ENCODE measurements at places on chromosomes 12 and 14. TPM values are rescaled to one million over a fixed set of nuclear protein-coding genes. Genes with fewer than 3 reads are reported as not detected.
A peak's percentile ranks its signal among the peaks of the same experiment; 100 is the strongest.

DNA sequence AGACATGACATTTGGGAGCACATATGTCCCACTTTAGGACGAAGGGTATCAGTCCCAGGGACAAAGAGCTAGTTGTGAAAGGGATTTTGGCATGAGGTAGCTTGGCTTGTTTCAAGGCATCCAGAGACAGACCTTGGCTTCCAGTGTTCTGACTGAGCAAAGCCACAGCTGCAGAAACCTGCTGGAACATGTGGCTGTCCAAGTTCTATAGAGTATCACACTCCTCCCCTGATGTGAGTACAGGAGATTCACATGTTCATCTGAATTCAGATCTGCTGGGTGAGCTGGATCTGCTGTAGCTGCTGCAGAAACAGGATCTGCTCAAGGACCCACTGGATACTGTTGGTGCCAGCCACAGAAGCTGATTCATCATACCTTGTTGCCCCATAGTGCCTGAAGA is 10.1 kb upstream of the C14orf39 start:
- no peaks in the 10 kb centered on the region for H3K36me3 ChIP-seq
- no peak for DNase-seq
- no peak overlapping the region for H3K27ac ChIP-seq
- H3K4me1 ChIP-seq: no peaks in the 10 kb centered on the region
- no peak overlapping the region for H3K4me3 ChIP-seq

DNA sequence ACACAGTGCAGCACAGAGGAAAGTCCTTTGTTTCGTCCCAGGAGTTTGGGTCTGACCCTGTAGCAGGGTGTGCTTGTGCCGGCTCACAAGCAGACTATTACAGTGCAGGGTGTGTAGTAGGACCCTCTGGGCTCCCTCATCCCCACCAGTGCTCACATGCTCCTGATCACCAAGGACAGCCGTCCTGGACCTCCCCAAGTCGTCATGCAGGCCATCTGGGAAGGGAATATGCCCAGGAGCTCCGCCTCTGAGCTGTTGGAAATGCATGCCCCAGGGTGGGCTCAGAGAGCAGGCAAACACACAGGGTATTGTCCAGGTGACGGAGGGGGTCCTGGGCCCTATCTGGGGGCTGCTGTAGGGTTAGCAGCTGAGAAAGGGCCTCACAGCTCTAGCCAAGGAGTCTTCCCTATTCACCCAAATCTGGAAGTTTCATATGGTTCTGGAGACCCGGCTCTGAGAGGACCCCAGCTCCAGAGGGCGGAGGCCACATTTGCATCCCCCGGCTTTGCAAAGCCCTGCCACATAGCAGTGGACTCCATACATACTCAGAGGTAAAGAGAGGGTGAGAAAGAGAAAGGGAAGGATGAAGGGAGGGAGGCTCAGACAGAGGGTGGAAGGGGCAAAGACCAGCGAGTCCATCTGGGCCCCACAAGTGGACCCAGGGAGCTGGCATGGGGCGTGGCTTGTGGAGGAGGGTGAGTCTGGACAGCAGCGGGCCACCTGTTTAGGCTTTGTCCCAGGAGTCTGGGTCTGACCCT is 53.5 kb upstream of the PPP2R5C start:
- peak overlapping the region; percentile 71 for H3K27ac ChIP-seq
- H3K27me3 ChIP-seq: no peaks in the 10 kb centered on the region
- H3K36me3 ChIP-seq: no peaks in the 10 kb centered on the region
- H3K4me3 ChIP-seq: peak overlapping the region; percentile 61

Gene PMCH
- 1.2 TPM for total RNA-seq

GRCh38 chr12:124745891-124746570 is 117.6 kb downstream of the SCARB1 start:
- peaks cover 16% of the 10 kb centered on the region for H3K4me1 ChIP-seq
- H3K4me3 ChIP-seq: peak overlapping the region; percentile 13
- no peaks in the 10 kb centered on the region for H3K36me3 ChIP-seq
- no peak for DNase-seq
- peaks cover 32% of the 10 kb centered on the region for H3K27me3 ChIP-seq
- no peak overlapping the region for H3K27ac ChIP-seq

GRCh38 chr12:126914170-126914793 is 1352.7 kb upstream of the TMEM132C start:
- no peak for DNase-seq
- H3K27me3 ChIP-seq: no peaks in the 10 kb centered on the region
- no peak overlapping the region for H3K4me3 ChIP-seq
- no peaks in the 10 kb centered on the region for H3K36me3 ChIP-seq
- H3K27ac ChIP-seq: no peak overlapping the region
- H3K4me1 ChIP-seq: no peaks in the 10 kb centered on the region

- H3K36me3 ChIP-seq: no peaks in the 10 kb centered on the region
- H3K4me1 ChIP-seq: no peaks in the 10 kb centered on the region
- no peaks in the 10 kb centered on the region for H3K27me3 ChIP-seq
- DNase-seq: no peak
These were observed 56.4 kb downstream of the CMKLR1 start for GRCh38 chr12:108282676-108283075.

DNA sequence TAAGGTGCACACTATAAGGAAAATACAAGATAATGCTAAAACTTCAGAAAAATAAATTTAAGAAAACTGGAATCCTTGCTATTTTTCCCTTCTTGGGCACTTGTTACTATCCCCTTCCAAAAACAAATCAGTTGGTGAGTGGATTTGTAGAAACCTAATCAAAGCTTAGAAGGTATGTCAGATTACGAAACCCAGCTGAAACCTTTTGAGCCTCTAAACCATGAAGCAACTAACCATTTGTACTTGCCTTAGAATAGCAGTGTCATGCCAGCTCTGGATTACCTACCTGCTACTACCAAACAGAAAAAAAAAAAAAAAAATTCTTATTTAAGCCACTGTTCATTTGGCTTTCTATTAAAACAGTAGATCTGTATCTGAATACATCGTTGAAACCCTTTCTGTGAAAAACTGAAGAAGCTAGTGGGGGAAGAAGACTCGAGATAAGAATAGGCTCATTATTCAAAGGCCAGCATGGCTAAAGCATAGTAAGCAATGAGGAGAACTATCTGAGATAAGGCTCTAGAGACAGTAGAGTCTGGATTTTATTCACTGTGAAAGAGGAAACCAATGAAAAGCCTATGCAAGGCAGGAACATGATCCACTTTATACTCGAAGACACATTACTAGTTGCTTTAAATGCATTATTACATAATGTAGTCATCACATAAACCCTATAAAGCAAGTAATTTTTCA is 30.2 kb downstream of the OSBPL8 start:
- DNase-seq: no peak
- no peak overlapping the region for H3K27ac ChIP-seq
- H3K36me3 ChIP-seq: no peaks in the 10 kb centered on the region
- peaks cover 36% of the 10 kb centered on the region for H3K4me1 ChIP-seq

GRCh38 chr12:132617822-132618682 is 524 bp upstream of the P2RX2 start:
- peaks cover 11% of the 10 kb centered on the region for H3K36me3 ChIP-seq
- peaks cover 36% of the 10 kb centered on the region for H3K27me3 ChIP-seq
- peak overlapping the region; percentile 63 for H3K4me3 ChIP-seq
- H3K27ac ChIP-seq: peak overlapping the region; percentile 78

DNA sequence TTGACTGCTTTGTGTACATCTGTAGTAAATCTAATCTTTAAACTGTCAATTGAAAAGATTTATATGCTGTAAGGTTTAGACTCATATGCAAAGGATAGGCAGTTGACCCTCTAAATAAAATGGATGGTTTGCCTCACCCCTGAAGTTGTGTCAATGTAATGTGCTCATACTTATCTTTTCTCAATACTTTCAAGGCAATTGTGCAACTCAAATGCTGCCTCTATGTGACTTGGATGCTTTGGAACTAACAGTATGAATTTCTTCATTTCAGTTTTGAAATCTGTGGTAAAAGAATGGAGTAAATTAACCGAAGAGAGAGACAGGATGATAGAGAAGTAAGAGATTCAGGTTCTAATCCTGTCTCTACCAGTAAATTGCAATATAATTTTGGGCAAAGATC is 9.7 kb downstream of the PDE6H start:
- DNase-seq: no peak
- H3K27me3 ChIP-seq: no peaks in the 10 kb centered on the region
- peaks cover 60% of the 10 kb centered on the region for H3K4me1 ChIP-seq
- no peaks in the 10 kb centered on the region for H3K36me3 ChIP-seq
- H3K4me3 ChIP-seq: peak overlapping the region; percentile 36
- no peak overlapping the region for H3K27ac ChIP-seq

DNA sequence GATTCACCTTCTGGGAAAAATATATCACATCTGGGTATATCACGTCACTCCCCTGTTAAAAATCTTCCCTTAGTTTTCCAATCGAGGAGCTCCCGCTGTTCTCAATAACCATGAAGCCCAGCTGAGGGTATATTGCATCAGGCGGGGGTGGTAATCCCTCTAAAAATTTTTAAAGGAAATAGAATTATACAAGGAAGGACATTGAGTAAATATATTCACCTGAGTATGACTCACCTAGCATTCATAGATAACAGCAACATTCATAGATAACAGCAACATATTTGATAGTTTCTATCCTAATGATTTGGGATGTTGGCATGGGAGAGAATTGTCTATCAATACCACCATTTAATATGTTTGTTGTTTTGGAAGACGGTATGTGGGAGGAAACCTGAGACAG is 473.6 kb downstream of the RMST start:
- DNase-seq: no peak
- H3K27me3 ChIP-seq: no peaks in the 10 kb centered on the region
- H3K36me3 ChIP-seq: no peaks in the 10 kb centered on the region
- no peak overlapping the region for H3K27ac ChIP-seq
- no peak overlapping the region for H3K4me3 ChIP-seq
- no peaks in the 10 kb centered on the region for H3K4me1 ChIP-seq

DNA sequence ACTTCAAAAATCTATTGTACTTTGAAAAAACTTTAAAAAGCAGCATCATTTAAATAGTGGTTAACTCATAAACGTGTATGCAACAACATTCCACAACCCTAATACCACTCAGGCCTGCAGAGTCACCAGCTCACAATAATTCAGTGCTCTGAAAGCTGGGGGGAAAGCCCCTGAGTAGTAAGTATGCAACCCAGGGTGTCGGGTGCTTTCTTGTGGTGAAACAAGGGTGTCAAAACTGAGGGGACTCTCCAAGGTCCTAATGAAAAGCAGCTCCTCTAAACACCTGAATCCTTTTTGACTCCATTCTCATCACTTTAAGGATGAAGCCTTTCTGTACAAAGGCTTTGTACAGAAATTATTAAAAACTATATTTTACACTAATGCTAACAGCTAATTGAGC is 33.7 kb downstream of the FGFR1OP2 start:
- no peaks in the 10 kb centered on the region for H3K27me3 ChIP-seq
- H3K27ac ChIP-seq: peak overlapping the region; percentile 42
- H3K4me1 ChIP-seq: peaks cover 22% of the 10 kb centered on the region
- peak; percentile 72 for DNase-seq

DNA sequence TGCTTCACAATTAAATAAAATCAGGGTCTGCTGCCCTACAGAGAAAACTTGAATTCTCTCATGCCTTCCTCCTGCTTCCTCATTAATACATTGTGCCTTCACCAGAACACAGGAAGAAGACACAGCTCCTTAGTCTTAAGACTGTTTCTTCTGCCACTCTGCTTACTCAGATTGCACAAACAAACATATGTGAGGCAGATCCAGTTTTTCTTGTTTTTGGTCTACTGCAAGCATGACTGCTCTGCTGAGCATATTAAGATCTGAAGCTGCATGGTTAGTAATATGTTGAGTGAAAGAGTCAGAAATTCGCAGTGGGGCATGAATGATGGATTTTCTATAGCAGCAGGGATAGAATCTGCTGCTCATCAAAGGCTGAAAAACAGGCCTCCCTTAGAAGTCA is 321.1 kb upstream of the STXBP6 start:
- H3K27ac ChIP-seq: no peak overlapping the region
- H3K27me3 ChIP-seq: no peaks in the 10 kb centered on the region
- H3K4me1 ChIP-seq: no peaks in the 10 kb centered on the region
- H3K36me3 ChIP-seq: no peaks in the 10 kb centered on the region
- H3K4me3 ChIP-seq: no peak overlapping the region
- DNase-seq: no peak

- H3K4me3 ChIP-seq: no peak overlapping the region
- H3K36me3 ChIP-seq: peaks cover 1% of the 10 kb centered on the region
- DNase-seq: no peak
- no peak overlapping the region for H3K27ac ChIP-seq
- H3K4me1 ChIP-seq: peaks cover 16% of the 10 kb centered on the region
These were observed 3.6 kb upstream of the CDK17 start for GRCh38 chr12:96403870-96404269.

Gene MOAP1
- 27.5 TPM for total RNA-seq

DNA sequence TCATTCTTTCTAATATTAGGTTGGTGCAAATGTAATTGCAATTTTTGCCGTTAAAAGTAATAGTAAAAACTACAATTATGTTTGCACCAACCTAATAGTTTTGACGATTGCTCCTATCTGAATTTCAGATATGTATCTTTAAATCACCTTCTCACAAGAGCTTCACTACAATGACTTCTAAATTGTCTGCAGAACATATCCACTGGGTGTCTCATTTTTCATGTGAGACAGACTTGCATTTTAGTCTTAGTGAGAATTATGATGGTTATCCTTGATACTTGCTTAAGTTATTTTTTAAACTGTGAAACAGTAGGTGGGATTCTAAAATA is 84.6 kb downstream of the ITPR2 start:
- DNase-seq: no peak
- H3K4me3 ChIP-seq: peak overlapping the region; percentile 63
- H3K27ac ChIP-seq: peak overlapping the region; percentile 21
- no peaks in the 10 kb centered on the region for H3K27me3 ChIP-seq

DNA sequence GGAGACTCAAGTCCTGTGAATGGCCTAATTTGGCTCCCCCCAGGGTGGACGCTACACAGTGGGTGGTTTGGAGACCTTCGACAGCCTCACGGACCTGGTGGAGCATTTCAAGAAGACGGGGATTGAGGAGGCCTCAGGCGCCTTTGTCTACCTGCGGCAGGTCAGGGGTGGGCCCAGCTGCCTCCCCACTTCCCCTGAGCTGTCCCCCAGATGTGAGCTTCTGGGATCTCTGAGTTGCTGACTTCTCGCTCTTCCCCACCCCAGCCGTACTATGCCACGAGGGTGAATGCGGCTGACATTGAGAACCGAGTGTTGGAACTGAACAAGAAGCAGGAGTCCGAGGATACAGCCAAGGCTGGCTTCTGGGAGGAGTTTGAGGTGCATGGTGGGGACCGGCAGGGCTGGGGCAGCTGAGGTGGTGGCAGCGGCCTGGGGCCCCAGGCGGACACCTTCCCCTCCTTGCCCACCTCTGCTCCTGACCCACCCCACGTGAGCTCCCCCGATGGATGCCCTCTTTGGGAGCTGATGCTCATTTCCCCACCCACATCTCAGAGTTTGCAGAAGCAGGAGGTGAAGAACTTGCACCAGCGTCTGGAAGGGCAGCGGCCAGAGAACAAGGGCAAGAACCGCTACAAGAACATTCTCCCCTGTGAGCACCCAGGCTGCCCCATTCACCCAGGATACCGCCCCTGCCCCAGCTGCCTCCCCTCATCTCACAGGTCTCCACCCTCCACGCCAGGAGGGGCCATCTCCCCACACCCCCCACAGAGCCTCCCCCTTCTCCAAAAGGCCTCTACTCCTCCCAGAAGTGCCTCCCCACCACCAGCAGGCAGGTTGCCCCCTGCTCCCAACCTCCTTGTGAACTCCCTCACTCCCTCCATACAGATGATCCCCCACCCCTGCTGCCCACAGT is 4.2 kb downstream of the PTPN6 start:
- peaks cover 77% of the 10 kb centered on the region for H3K4me1 ChIP-seq
- DNase-seq: no peak
- H3K4me3 ChIP-seq: peak overlapping the region; percentile 77
- peak overlapping the region; percentile 99 for H3K27ac ChIP-seq
- H3K27me3 ChIP-seq: no peaks in the 10 kb centered on the region
- H3K36me3 ChIP-seq: peaks cover 8% of the 10 kb centered on the region

- no peak overlapping the region for H3K27ac ChIP-seq
- H3K36me3 ChIP-seq: no peaks in the 10 kb centered on the region
- H3K4me3 ChIP-seq: no peak overlapping the region
- DNase-seq: no peak
- H3K4me1 ChIP-seq: no peaks in the 10 kb centered on the region
- H3K27me3 ChIP-seq: no peaks in the 10 kb centered on the region
These were observed 401.4 kb downstream of the RPL10L start for GRCh38 chr14:46250113-46250703.
